ENCODE measurements at places on chromosomes 5 and 9. TPM values are rescaled to one million over a fixed set of nuclear protein-coding genes. Genes with fewer than 3 reads are reported as not detected.

Gene FER
- total RNA-seq, result 48.6 TPM

Gene TMEM252
- total RNA-seq, result not detected

Gene DMRT3
- 9.1 TPM for total RNA-seq

Gene LEAP2
- total RNA-seq, result 4.8 TPM

Gene LECT2
- not detected for total RNA-seq

Gene PCDHGA9
- total RNA-seq, result 12.1 TPM

Gene FIBCD1
- total RNA-seq, result not detected

Gene PCDHGA3
- total RNA-seq, result 4.4 TPM

Gene FUT7
- not detected for total RNA-seq

Gene SLC22A4
- not detected for total RNA-seq

Gene MEIKIN
- total RNA-seq, result not detected

Gene PCDHB4
- 2.0 TPM for total RNA-seq

Gene ANKRD20A1
- total RNA-seq, result 4.2 TPM

Gene INSYN2B
- total RNA-seq, result not detected

Gene CDK7
- total RNA-seq, result 54.5 TPM

Gene C5orf34
- total RNA-seq, result 2.1 TPM

Gene PCDH1
- total RNA-seq, result 76.2 TPM
